ENCODE measurements at places on chromosomes 7 and 10. TPM values are rescaled to one million over a fixed set of nuclear protein-coding genes. Genes with fewer than 3 reads are reported as not detected.

C7orf57 gene
- not detected for polyA plus RNA-seq

- DNase-seq, result no peak
Observed at GRCh38 chr10:27440478-27440877, 63.6 kb upstream of the RAB18 start.

GRCh38 chr7:5699467-5700384 is 81.7 kb downstream of the RNF216 start:
- peak; percentile 43 for DNase-seq

- DNase-seq, result no peak
Observed at GRCh38 chr10:75640381-75640780, 209.0 kb downstream of the LRMDA start.

ANKRD61 gene
- not detected for polyA plus RNA-seq

DNA sequence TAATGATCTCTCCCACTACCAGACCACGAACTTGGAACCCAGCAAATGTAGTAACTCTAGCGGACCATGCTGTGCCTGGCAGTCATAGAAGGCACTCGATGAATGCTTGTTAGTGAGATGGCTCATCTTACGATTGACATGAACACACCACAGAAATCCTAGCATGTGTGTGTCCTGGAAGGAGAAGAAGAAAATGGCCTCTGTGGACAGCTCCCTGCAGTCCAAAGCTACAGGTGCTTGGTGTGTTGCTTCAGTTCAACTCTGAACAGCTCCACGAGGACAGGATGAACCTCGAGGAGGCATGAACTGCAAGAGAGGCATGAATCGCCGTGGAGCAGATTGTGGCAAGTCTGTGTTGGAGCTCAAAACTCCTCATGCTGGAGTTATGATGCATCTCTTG is 93.5 kb downstream of the KLF6 start:
- DNase-seq, result no peak

ACTR3C gene
- 4.7 TPM for polyA plus RNA-seq

OPN4 gene
- not detected for polyA plus RNA-seq

DNA sequence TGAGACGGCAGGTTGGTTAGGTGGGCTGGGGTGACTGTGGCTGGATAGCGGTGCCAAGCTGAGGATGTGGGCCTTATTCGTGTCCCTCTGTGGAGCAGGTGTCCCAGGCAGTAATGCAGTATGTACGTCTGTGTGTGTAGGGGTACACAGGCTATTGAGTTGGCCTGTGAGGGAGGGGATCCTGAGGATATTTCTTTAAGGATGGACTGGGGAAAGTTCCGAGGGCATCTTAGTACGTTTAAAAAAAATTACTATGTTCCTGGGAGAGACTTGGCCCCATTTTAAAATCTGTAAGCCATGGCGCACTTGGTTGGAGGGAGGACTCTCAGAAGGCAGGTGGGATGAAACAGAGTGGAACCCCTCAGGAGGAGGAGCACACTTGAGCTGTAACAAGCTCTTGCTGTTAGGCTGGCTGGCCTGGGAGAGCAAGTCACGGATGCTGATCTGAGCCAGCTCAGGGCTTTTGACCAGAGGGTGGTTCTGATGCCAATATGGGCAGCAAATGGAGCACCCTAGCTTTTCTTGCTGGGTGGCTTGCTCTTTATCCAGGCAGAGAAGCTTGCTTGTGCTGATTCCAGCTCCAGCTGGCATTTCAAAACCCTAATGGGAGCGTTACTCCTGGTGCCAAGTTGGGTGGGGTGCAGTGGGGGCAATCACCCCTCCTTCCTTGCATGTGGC is 765 bp downstream of the WBP1L start:
- peak; percentile 52 for DNase-seq

GRCh38 chr10:126177417-126178030 is 210.8 kb downstream of the ADAM12 start:
- DNase-seq, result no peak

PRLHR gene
- polyA plus RNA-seq, result not detected

GATA3 gene
- polyA plus RNA-seq, result 58.6 TPM

ZNF398 gene
- polyA plus RNA-seq, result 13.0 TPM
